ENCODE measurements at places on chromosomes 2 and 18.

DNA sequence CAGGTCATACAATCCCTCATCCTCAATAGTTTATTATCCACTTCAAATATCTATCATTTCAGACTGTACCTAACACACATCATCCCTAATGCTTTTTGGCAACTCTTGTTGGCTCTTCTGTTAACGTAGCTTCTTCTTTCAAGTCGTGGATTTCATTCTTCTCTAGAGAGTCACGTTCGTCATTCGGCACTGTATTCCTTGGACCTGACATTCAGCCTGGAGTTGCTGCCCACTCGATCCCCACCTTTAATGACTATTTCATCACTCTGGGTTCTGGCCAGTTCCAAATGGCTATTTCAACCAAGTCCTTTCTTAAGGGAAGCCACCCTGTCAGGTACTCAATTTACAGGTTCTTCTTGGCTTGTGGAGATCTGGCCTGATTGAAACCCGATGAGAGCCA lies 192.2 kb upstream of the RASGRP3 start:
- DNase-seq = no peak

DNA sequence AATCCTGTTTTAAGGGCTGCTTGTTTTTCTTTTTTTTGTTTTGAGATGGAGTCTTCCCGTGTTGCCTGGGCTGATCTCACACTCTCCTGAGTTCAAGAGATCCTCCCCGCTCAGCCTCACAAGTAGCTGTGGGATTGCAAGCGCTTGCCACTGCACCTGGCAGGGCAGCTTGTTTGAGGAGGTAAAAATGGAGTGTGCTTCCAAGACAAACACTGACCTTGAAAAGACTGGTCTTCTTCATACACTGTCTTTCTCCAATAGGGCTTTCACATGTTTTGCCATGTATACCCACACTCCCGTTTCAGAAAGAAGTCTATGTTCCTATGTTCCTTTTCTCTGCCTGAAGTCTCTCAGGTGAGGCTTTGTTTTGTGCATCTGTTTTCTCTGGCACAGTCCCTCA lies 32.6 kb upstream of the LDAH start:
- no peak for DNase-seq

DNA sequence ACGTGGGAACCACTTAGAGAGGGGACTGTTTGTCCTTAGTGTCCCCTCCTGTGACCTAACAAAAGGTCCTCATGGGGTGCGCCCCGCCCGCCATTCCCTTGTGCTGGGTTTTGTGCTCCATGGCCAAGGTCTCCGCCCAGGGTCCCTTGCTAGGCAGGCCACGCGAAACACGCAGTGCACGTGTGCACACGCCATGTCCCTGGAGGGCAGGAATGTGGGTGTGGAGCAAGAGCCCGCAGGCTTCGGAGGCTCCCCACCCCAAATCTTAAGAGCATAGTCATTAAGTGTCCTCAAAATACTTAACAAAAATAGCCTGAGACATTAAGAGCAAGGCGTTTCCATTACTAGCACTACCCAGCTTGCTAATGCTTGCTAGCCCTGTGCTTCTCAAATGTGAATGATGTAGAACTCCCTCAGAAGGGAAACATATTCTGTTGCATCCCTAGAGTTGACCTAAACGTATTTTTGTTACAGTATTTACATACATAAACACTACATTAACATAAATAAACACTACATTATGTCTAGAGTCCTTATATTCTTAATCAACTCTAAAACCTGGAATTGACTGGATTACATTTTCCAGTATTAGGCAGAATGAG lies 117.6 kb upstream of the APCDD1 start:
- DNase-seq = no peak

- no peak for DNase-seq
These were observed 608.3 kb downstream of the GALR1 start for GRCh38 chr18:77857678-77858655.

- DNase-seq = no peak
These were observed 264.0 kb upstream of the CHST9 start for GRCh38 chr18:27449104-27449503.

DNA sequence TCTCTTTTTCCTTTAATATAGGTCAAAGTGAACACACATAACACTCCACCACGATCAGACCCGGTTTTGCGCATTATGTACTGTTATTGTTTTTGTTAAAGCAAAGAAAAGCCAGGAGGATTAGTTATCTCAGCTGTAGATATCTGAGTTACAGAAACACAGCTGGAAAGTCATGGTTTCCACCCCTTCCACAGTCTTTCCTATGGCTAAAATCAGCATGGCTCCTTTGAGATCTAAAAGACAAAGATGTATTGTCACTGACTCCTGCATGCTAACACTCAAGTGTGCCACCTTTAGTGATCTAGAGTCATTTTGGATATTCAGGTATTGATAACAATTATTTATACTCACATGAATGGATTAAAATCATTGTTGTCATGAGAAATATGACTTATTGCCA lies 260.0 kb downstream of the FIGN start:
- DNase-seq = no peak

- no peak for DNase-seq
These were observed 2.0 kb downstream of the SNORC start for GRCh38 chr2:232871835-232872736.

- no peak for DNase-seq
These were observed 90.1 kb upstream of the ARL5A start for GRCh38 chr2:151918308-151918707.

DNA sequence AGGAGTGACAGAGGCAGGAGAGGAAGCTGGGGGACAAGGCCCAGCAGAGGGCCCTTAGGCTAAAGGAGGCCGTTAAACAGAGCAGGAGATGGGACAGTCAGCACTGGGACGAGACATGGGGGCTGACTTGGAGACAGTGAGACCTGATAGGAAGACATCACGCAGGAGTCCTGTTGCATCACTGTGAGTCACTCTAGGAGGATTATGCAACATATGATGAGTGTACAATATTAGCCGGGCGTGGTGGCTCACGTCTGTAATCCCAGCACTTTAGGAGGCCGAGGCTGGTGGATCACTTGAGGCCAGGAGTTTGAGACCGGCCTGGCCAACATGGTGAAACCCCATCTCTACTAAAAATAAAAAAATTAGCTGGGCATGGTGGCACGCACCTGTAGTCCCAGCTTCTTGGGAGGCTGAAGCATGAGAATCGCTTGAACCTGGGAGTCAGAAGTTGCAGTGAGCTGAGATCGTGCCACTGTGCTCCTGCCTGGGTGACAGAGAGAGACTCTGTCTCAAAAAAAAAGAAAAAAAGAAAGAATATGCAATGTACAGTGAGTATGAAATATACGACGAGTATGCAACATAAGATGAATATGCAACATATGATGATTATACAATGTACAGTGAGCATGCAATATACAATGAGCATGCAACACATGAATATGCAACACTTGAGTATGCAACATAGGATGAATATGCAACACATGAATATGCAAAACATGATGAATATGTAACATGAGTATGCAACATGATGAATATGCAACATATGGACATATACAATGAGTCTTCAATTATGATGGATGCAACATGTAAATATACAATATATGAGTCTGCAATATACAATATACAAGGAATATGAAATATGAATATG lies 83.3 kb upstream of the ID2 start:
- DNase-seq = no peak

DNA sequence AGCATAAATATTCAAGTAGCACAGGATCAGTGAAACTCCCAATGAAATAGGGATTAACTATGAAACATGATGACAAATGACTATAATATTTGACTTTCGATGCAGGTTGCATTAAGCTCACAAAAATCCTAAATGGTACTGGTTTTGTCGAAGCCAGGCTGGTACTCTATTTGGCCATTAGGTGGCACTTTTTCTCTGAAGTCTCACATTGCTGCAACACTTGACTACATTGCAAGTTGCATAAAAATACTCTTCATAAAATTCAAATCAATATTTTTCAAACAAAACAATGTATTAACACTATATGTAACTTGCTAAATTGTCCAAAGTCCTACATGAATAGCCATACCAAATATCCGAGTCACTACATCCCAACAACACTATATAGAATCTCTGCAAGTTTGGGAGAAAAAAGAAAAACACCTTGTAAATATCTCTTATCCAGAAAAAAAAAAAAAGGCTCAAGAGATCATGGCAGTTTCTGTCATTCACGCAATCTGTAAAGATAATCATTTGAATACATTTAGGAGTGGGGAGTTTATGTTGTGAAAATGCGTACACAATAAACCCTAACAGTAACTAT lies 9.5 kb downstream of the RTTN start:
- DNase-seq = no peak

- DNase-seq = no peak
These were observed 348.8 kb upstream of the GULP1 start for GRCh38 chr2:187942876-187943275.

GRCh38 chr2:241905716-241906377 lies 36.3 kb downstream of the RTP5 start:
- DNase-seq = no peak

DNA sequence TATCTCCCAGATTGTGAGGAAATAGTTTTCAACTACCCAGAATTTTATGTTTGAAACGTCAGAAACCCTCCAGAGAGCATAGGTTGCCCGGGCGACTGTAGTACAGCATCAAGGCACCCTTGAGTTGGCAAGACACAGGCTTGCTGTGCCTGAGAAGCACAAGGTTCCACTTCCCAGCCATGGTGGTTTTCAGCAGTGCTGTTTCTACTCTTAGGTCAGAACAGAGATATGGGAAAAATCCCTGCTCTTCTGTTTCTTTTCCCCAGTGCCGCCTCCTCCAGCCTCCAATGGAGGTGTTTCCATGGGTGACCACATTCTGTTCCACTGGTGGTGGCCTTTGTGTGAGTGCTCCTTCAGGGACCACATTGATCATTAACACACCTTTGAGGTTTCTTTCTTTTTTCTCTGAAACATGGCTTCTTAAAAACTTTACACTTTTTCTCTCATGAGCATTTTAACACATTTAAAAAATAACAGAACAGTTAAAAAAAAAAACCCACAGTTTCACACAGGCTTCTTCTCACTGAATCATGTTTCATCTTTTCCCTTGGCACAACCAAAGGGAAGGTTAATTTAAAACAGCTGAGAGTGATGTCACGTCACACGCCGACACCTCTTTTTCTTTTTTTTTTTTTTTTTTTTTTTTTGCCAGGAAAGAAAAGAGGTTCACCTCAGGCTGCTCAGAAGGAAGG lies 229.3 kb upstream of the HDAC4 start:
- DNase-seq = no peak

DNA sequence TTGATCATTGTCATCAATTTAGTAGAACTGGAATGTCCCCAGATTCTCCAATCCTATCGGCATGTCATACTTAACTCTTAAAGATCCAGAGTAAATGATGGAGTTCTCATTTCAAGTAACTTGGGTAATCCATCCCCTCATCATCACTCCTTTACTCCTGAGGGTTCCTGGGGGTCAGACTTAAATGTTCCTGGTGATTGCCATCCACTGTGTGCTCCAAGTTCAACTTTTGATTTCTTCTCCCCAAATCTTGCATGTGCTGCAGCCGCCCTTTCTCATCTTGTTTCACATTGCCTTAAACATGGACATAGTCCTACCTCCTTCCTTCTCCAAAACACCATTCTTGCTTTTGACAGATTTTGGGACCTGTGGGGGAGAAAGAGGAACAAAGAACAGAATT lies 43.2 kb downstream of the HNMT start:
- DNase-seq = no peak

- no peak for DNase-seq
These were observed 218.2 kb downstream of the RAD51AP2 start for GRCh38 chr2:17299891-17300540.

GRCh38 chr2:58572731-58573130 lies 331.6 kb upstream of the FANCL start:
- no peak for DNase-seq

DNA sequence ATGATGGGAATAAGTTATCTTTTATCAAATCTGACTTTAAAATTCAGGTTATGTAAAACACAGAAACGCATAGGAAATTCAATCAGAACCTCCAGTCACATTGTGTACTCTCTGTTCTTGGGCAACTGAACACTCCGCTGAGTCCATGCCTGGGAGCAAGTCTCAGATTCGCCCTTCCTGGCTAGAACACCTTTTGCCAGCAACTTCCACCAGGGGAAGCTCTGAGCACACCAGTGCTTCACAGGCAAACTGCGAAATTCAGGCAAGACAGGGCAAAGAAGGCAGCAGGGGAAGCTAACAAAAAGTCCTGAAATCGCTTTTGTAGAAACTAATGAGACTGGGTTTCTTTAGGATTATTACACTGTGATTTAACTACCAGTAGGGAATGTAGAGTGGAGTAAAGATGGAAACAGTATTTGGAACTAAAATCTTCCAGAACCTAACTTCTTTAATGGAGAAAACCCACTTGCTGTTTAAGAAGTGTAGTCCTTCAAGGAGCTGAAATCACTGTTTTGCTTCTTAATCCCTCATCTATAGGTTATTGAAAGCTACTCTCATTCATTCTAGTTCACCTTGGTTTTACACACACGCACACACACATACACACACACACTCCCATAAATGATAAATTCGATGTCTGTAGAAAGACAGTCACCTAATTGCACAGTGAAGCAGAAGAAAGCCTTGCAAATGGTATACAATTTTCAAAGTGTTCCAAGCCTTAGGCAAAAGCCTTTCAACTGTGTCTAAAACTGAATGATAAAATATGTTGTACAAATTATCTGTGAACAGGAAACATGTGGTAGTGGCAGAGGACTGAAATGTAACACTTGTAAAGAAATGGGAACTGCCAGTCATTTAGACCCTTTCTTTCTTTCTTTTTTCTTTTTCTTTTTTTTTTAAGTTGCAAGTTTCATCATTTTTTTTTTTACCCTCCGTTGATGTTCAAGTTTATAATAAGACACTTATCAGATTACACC lies 214.5 kb downstream of the TMEM182 start:
- DNase-seq = no peak

DNA sequence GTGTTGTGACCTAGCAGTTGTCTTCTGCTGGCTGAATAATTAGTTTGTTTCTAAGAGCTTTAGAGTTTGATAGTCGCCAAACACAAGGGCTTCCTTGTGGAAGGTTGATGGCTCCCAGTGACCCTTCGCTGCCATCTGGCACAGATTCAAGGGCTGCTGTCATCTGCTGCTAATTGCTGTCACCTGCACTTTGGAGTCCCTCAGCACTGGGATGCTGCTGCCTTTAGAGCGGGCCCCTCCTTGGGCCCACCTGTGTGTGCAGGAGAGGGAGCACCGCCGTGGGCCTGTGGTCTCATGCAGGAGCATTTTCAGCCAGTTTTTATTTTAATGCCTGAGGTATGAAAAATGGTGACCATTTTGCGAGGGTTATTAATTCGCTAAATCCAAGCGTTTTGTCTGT lies 154.0 kb upstream of the NFATC1 start:
- DNase-seq = no peak

GRCh38 chr2:134198006-134198634 lies 55.8 kb upstream of the MGAT5 start:
- no peak for DNase-seq

- no peak for DNase-seq
These were observed 31.1 kb downstream of the DOK1 start for GRCh38 chr2:74585406-74586185.

- DNase-seq = no peak
These were observed 61.5 kb upstream of the TWIST2 start for GRCh38 chr2:238786379-238786778.

GRCh38 chr2:48767330-48767729 lies 11.8 kb upstream of the LHCGR start:
- no peak for DNase-seq
